ENCODE measurements at places on chromosomes 5 and 9. TPM values are rescaled to one million over a fixed set of nuclear protein-coding genes. Genes with fewer than 3 reads are reported as not detected.

GRCh38 chr5:174453690-174454089, 270.7 kb upstream of the MSX2 start:
- no peaks in the 10 kb centered on the region for H3K27me3 ChIP-seq
- no peak for DNase-seq
- no peaks in the 10 kb centered on the region for H3K4me1 ChIP-seq
- no peaks in the 10 kb centered on the region for H3K36me3 ChIP-seq
- H3K4me3 ChIP-seq = no peak overlapping the region

GRCh38 chr5:100517301-100517974, 17.7 kb upstream of the FAM174A start:
- no peaks in the 10 kb centered on the region for H3K27me3 ChIP-seq
- H3K27ac ChIP-seq = no peak overlapping the region
- DNase-seq = peak; percentile 1

DNA sequence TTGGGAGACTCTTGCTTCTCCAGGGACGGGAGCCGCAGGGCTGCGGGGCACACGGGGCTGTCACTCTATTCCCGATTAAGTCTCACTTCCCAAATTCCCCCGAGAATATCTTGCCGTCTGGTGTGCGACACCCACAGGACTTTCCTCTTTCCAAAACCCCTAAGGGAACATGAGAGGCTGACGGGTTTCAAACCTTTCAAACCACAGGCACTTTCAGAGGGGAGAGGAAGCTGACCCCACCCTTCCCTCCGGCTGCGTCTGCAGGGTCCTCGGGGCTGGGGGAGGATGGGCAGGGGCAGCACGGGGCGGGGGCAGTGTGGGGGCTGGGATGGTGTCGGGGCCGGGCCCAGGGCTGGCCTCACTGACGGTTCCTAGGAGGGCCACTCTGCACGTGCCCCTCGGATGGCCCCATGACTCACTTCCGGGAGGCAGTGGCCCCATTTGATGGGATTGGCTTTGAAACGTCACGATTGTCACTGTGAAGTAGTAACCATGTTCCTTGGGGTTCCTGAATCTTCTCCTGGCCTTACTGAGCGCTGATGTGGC, 38.2 kb downstream of the SLC9A3 start:
- H3K4me3 ChIP-seq = no peak overlapping the region
- DNase-seq = no peak
- no peaks in the 10 kb centered on the region for H3K27me3 ChIP-seq
- H3K4me1 ChIP-seq = no peaks in the 10 kb centered on the region
- no peak overlapping the region for H3K27ac ChIP-seq

DNA sequence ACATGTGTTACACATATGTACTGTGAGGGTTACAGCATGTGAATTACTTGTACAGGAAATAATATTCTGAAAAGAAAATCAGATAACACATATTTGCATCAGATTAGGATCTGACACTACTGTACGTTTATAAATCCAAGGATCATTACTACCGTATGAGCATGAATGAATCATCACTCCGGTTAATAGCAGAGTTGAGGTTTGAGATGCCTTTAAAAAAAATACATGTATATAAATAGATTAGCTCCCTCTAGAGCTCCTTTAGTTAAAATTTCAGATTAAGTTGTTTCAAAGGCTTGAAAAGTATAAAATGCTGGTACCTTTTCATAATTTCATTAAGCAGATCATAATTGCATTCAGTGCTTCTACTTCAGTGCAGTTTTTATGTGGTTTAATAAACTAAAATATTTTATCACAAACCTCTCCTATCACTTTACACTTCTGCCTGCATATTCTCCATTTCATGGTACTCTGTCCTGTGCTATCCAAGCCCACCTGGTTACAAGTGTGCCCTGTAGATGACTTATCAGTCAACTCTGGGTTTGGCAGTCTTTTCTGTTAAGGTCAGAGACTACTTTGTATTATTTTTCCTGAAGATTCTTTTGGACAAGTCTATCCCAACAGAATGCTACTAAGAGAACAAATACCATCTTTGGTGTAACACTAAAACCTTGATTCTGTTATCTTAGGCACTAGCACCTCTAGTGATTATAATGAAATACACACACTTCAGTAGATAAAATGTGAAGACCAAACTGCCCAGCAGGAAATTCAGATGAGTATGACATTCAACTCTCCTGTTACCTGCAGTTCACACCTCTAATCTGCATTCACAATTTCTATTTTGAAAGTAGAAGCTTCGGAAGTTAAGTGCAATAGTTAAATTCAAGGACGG, 48.0 kb upstream of the POU5F2 start:
- DNase-seq = no peak
- H3K4me3 ChIP-seq = no peak overlapping the region
- H3K27me3 ChIP-seq = no peaks in the 10 kb centered on the region

DNA sequence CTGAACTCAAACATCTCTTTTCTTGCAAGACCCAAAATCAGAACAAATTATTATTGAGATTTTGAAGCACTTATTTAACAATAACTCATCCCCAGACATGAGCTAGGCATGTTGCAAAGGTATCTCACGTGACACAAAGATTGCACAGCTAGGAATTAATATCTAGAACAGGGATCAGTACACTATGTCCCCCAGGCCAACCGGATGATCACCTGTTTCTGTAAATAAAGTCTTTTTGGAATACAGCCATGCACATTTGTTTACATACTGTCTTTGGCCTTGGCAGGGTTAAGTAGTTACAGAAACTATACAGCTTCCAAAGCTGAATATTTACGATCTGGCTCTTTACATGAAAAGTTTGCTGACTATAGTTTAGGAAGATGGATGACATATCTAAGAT, 287.7 kb downstream of the ACTL7B start:
- H3K27me3 ChIP-seq = no peaks in the 10 kb centered on the region
- H3K36me3 ChIP-seq = no peaks in the 10 kb centered on the region
- H3K4me1 ChIP-seq = peaks cover 57% of the 10 kb centered on the region
- H3K27ac ChIP-seq = no peak overlapping the region

The CLIC3 gene
- 94.8 TPM for total RNA-seq

All from esophagus squamous epithelium (tissue), 5 donors.